ENCODE measurements at places on chromosomes 5 and 9.
A peak's percentile ranks its signal among the peaks of the same experiment; 100 is the strongest.

DNA sequence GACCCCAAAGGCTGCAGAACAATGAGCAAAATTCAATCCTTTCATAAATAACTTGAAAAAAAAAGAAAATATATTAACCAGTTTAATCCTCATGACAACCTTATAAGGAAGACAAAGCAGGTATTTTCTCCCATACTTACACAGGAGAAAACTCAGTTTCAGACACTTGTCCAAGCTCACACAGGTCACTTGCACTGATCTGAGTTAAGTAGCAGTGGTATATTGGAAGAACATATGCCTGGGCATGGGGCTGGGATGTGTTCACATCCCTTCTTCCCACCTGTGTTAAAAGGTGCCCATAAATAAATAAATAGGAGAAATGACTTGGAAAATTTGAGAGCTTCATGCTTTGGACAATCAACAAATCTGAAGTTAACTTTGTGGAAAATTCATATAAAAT is 63.5 kb upstream of the SELENOP start:
- no peak for DNase-seq

- peak; percentile 4 for DNase-seq
Observed at GRCh38 chr5:122653087-122654017, 121.5 kb upstream of the SNX2 start.

- no peak for DNase-seq
Observed at GRCh38 chr9:111744363-111744762, 50.4 kb downstream of the SHOC1 start.

- peak; percentile 26 for DNase-seq
Observed at GRCh38 chr9:107847978-107848964, 358.7 kb upstream of the KLF4 start.

Measured in M059J (cell line).